ENCODE measurements at places on chromosomes 4 and X. TPM values are rescaled to one million over a fixed set of nuclear protein-coding genes. Genes with fewer than 3 reads are reported as not detected.

The TMEM35A gene
- total RNA-seq = 0.16 TPM

GRCh38 chr4:85940151-85940550, 419.7 kb downstream of the MAPK10 start:
- DNase-seq = no peak

DNA sequence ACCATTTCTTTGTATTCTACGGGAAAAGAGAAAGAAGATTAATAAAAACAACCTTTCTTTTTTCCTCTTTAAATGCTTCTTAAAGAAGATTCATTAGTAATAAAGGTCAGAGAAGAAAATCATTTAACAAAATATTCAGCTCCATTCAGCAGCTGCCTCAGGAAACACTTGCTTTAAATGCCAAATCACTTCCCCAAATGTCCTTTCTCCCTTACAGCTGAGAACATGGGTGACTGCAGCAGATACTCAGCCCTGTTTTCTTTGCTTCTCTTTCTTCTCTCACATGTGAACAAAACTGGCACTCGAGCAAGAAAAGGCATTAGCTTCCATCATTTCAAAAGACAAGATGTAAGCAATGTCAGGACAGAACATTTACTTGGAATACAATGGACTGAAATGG, 120.2 kb downstream of the INPP4B start:
- no peak for DNase-seq

DNA sequence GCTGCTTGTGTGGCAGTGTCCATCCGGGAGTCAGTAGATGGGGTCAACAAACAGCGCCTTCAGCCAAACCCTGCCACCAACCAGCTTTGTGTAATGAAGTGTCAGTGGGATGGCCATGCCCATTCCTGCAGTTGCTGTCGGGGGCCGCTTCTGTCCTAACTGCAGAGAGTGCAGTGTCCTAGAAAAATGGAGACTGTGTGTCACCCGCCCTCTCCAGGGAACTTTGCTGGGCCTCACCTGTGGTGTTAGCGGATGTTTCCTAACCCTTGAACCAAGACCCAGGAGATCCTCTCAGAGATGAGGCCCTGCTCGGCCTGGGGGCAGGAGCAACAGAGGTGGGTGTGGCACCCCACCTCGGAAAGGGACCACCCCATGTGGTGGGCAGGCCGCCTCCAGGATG, 35.3 kb upstream of the HGFAC start:
- peak; percentile 49 for DNase-seq

DNA sequence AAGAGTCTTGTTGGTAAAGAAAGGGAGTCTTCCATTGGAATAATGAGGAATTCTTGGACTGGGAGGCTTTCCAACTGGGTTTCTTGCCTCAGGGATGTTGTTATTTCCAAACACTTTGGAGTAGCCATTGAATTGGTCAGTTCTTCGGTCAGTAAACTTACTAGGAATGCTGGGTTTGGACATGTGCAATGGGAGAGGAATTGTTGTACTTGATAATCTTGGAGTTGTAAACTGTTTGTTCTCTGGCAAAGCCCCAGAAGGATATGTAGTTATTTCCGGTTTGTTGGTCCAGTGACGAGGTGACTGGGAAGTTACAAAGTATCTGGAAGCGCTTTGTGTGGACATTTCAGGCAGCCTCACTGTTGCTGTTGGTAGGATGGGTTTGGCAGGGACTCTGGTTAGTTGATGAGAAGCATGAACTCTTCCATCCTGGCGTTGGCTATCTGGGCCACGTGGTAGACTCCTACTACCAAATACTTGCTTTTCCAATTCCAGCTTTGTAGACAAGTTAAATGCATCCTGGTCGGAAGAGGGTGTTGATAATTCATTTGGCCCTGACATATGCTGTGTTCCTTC, 25.9 kb downstream of the MXRA5 start:
- DNase-seq = no peak

All from Right ventricle myocardium inferior (tissue), 1 donor.